Ureter (tissue), 1 donor: ENCODE measurements at places on chromosomes 6 and 20. TPM values are rescaled to one million over a fixed set of nuclear protein-coding genes. Genes with fewer than 3 reads are reported as not detected.
A peak's percentile ranks its signal among the peaks of the same experiment; 100 is the strongest.

Gene MOG
- total RNA-seq, result not detected

Gene HAO1
- total RNA-seq, result not detected

Gene ALDH8A1
- 1.3 TPM for total RNA-seq

Gene DEFB132
- total RNA-seq, result not detected

Gene SCRT2
- total RNA-seq, result not detected

Gene SLC17A3
- total RNA-seq, result not detected

Gene DSP
- 67.6 TPM for total RNA-seq

DNA sequence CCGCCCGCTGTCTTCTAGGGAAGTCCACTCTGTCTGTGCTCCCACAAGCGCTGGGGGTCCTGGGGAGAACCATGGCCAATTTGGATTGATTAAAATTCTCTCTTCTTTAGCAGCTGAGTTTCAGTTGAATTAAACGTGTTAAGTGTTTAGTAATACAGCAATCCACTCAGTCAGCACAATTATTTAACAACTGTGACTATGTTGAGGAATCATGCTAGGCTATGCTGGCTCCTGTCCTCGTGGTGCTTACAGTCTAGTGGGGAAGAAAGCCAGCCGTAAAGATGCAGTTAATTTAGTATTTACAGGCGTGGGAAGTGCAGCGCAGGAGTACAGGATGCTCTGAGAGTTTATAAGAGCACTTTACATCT is 88.9 kb upstream of the FOXP4 start:
- DNase-seq, result no peak

- no peak for DNase-seq
Observed at GRCh38 chr6:80343511-80343910, 237.0 kb downstream of the BCKDHB start.

DNA sequence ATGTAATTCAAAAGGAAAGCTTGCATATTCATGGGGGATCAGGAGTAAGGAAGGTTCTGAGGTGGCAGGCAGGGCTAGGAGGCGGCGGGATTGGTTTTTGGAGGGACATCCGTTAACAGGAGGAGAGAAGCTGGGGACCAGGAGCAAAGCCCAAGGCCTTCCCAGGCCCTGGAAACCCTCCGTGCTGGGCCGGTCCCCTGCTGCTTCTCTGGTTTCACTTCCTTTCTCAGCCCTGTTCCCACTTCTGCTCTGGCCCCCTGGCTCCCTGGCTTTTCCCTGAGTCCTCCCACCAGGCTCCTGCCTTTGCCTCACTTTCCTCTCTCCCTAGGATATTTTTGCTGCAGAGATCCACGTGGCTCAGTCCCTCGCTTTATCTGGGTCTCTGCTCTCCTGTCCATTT is 26.4 kb upstream of the SALL4 start:
- no peak for DNase-seq

GRCh38 chr6:144749263-144749662 is 464.1 kb downstream of the UTRN start:
- no peak for DNase-seq

DNA sequence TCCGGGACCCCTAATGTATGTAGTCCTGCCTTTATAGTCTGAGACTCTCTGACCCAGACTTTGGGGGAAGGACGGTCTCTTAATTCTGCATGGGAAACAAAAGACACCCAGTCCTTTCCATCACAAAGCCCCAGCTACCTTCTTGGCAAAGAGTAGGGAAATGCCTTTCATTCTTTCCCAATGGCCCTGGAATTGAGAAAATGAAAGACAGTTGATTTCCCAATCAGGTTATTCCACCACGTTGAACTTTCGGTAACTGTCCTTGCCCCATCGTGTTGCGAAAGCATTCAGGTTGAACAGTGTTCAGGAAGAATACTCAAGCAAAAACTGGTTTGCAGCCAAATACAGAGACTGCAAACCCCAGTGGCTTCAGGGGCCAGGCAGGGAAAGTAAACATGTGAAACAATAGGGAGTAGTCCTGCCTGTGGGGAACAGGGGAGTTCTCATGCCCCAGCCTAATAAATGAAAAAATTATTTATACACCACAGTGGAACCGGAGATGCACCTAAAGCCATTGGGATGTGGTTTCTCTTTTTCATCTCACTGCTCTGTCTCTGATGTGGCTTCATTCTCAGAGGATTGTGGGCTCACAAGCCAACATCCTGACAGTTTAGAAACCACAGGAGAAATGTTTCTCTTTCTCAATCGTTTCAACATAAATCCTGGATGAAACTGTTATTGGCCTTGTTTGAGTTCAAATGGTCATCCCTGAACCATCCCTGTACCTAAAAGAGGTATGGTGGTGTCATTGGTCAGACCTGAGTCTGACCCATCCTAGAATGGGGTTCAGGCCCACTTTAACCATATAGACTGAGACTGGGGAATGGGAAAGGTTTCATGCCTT is 44.2 kb upstream of the SLC9A8 start:
- peak; percentile 83 for DNase-seq

GRCh38 chr6:113558966-113559365 is 298.2 kb upstream of the MARCKS start:
- DNase-seq, result no peak

GRCh38 chr6:34951731-34952130 is 62.7 kb downstream of the ANKS1A start:
- DNase-seq, result no peak

DNA sequence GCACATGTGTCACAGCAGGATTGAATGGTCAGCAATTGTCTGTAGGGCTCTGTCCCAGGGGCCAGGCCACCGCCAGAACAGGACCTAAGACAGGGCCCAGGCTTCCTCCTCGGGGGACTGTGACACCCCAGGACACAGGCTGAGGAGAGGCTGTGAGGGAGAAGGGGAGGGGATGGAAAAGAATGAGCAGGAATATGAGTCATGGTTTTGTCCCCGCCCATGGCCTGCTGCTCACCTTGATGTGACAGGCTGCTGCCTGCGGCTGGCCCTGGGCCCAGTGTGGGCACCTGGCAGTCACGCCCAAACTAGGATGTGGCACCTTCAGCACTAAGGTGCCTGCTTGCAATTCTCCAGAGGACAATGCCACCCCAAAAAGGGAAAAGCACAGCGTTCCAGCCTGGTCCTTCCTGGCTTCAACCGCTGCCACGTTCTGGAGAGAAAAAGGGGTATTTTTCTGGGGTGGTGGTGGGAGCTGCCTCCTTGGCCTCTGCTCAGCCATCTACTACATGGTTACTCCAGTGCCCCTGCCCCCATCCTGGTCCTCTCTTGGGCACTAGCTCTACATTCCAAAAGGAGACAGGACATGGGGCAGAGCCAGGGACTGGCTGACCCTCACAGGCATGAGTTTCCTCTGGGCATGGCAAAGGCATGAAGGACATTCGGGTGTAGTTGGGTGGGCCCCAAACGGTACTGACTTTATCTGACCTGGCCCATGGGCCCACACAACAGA is 93.4 kb downstream of the SLC22A23 start:
- DNase-seq, result peak; percentile 86

DNA sequence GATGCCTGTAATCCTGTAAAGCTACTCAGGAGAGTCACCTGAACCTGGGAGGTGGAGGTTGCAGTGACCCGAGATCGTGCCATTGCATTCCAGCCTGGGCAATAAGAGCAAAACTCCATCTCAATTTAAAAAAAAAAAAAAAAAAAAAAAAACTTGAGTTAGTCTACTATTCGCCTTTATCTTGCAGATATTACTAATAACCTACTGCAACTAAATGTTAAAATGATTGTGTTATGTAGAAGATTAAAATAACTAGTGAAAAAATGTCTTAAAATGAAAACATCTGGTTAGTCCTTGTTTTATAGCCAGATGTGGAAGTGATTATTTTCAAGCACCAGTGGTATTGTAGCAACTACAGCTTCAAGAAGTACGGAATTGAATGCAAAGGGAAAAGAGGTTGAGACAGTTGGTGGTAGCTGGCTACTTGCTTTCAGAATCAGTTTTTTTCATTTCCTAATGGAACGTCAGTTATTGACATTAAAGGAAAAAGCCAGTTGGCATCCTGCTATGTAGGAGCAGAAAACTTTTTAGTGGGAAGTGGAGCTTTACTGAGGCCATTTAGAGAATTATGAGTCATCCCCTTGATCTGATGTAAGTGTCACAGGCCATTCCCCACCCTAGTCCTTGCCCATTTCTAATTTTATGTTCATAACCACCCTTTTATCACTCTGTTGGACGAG is 43.8 kb upstream of the DYNLRB1 start:
- DNase-seq, result no peak

DNA sequence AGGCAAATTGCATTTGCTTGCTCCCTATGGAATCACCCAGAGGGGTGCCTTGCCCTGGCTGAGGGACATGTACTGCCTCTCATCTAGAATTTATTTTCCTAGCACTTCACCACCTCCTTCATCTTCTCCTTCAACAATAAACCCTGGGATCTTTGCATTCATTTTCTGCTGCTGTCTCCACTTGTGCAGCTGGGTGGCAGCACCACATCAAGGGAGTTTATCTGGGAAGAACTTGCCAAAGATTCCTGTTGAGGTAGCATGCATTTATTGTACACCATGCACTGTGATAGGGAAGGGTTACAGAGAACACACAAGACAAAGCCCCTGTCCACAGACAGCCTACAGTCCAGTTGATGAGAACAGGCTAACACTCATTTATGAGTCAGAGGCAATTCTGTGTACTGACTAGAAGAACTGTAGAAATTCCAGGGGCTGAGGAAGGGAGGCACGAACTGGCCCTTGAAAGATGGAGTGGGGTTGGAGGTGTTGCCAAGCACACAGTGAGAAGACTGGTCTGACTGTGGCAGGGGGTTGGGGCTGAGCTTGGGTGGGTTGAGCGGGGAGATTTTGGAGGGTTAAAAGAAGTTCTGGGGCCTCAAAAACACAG is 17.5 kb downstream of the C20orf173 start:
- DNase-seq, result no peak

DNA sequence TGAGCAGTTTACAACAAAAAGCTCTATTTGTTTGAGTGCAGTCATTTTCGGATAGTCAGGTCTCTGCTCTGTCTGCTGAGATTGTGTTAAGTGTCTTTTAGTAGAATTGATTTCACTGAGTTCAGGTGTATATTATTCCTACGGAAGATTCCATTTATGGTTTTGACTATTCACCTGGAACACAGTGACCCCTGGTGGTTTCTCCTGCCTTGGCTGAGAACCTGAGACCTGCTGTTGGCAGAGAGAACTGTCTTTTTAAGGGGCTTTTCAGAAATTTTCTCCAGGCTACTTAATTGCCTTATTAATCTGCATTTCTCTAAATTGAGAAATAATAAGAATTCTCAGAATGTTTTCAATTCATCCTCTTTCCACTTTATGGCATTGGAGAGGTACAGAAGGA is 508.0 kb downstream of the TBC1D32 start:
- no peak for DNase-seq

DNA sequence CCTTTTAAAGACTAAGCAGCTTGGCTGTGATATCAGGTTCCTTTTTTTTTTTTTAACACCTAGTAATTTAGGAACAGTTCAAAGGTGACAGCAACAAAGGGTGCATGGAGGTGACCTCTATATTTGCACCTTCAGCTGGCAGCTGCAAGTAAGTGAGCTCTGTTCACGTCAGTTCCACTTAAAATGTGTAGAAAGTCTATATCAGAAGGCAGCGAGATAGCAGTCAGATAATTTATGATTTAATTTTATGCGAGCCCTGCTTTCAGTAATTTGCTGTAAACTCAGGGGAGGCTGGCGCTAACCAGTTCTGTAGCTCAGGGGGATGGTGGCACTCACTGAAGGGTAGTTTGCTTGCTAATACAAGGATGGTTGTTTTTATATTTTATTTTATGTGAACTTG is 602.8 kb upstream of the MMS22L start:
- DNase-seq, result no peak

DNA sequence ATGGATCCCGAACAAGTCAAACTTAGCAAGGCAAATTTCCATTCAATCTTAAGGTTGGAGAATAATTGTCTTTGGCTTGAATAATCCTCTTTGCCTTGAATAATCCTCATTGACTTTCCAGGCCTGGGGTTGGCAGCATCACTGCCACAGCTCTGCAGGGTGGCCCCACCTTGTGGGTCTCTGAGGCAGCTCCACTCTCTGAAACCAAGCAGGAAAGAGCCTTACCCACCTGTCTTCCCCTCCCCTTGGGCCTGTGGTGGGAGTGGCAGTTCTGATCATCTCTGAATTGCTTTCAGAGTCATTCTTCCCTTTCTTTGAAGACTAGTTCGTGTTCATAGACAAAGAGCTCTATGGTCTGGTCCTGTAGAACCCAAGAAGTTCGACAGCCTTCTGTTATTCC is 47.5 kb downstream of the KCNQ5 start:
- DNase-seq, result no peak

DNA sequence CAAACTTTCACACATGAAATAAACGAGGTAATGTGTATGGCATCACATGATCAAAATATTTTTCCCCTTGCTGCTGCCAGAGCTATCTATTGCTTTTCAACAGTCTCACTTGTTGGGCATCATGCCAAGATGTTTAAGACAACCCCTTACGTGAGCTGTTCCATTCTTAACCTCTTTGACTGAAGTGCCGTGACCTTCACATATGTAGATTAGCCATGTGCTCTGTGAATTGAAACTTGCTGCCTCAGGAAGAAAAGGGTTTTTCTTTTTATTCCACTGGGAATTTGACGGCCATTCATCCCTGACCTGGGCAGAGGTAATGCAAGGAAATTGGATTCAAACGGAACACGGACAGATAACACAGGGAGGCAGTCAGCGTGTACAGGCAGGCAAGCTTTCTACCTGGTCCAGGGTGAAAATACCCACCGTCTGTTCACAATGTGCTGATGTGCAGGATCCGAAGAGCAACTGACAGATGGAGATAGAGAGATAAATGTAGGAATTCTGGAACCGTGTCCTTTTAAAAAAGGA is 14.2 kb downstream of the ARID1B start:
- DNase-seq, result no peak

DNA sequence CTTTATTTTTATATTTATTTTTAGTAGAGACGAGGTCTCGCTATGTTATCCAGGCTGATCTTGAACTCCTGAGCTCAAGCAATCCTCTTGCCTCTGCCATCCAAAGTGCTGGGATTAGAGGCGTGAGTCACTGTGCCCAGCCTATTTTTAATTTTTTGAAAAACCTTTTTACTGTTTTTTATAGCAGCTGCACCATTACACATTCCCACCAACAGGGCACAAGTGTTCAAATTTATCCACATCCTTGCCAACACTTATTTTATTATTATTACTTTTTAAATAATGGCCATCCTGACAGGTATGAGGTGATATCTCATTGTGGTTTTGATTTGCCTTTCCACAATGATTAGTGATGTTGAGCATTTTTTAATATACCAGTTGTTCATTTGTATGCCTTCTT is 42.5 kb downstream of the PACSIN1 start:
- DNase-seq, result no peak

DNA sequence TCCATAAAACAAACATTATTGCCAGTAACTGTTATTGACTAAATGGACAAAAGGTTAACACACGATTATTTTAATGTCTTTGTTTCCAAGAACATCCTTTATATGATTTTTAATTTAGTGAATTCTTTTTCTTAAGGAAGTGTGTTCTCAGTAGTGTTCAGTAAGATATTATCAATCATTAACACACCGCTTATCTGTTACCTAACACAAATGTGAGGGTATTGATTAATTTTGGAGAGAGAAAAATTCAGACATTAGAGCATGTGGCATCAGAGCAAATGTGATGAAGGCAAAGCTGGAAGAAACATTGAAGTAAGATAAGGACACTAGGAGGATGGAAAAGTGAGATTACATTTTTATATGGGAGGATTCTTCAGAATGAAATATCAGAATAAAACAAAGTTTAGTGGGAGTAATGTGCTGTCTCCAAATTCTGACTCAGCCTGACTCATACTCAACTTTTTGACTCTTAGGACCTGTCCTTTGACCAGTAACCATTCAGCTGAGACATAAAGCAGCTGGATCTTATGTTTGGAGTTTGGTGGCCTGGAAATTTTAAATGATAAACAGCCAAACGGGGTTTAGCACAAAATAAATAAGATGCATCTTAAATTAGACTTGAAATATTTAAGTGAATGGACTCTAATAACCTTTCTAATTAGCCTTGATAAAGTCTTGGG is 348.6 kb downstream of the CD109 start:
- DNase-seq, result no peak
